HCT116 (cell line): ENCODE measurements at places on chromosomes 3 and 15. TPM values are rescaled to one million over a fixed set of nuclear protein-coding genes. Genes with fewer than 3 reads are reported as not detected.

GRCh38 chr3:69231929-69232440, 109.6 kb upstream of the LMOD3 start:
- DNase-seq: no peak

DNA sequence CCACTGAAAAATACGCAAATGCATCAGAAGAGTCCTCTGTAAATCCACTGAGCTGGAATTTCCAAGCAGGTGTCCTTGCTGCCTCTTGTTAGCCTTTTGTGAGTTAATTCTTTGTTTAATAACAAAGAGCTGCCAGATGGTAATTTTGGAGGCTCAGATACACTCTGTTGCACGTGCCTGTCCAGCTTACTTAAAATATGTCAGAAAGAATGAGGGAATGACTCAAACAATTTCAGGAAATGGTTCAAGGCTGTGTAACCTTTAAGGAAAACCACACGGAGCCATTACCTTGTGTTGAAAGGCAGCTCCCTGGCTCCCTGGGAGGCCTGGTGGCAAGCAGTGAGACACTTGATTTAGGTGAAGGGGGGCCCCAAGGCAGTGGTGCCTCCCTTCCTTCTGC, 302.2 kb upstream of the CTDSPL start:
- no peak for DNase-seq

- DNase-seq: no peak
These were observed 25.0 kb upstream of the C3orf52 start for GRCh38 chr3:112061152-112061551.

- DNase-seq: no peak
These were observed 3.7 kb downstream of the IQSEC1 start for GRCh38 chr3:13069495-13069894.

The SKIL gene
- total RNA-seq: 15.1 TPM
